Stimulated activated CD8-positive, alpha-beta memory T cell treated with anti-CD3 and anti-CD28 coated beads, Interleukin-15, amount 100 ng/mL, for 48 hours (primary cell): ENCODE measurements at places on chromosomes 11 and 22.
A peak's percentile ranks its signal among the peaks of the same experiment; 100 is the strongest.

GRCh38 chr11:126805870-126806269 lies 194.7 kb downstream of the KIRREL3 start:
- DNase-seq, result no peak

DNA sequence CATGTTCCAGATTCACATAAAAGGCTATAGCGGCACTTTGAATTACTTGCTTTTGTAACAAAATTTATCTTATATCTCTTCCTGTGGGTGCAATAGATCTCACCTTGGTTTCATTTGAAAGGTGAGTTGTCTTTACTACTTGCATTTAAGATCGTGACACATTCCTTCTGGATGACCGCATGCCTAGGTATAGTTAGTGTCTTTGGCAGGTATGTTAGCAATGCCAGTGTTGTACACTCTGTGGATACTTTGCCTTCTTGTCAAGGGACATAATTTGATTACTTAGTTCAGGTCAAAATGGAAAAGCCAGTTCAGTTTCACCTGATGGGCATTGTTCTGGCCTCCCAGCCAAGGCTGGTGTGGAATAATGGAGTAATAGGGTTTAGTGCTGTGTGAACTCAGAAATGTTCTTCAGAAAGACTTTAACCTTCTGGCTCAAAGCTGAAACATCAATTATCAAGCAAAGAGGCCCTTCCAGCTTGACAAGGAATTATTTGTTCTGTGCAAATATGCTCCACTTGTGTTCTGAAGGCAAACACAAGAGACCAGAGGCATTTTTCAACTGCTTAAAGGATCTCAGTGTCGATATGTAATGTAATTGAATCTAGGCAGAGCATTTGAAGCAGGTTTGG lies 64.6 kb downstream of the AMOTL1 start:
- no peak for DNase-seq

- no peak for DNase-seq
Observed at GRCh38 chr22:36352803-36353507, 34.8 kb downstream of the MYH9 start.

DNA sequence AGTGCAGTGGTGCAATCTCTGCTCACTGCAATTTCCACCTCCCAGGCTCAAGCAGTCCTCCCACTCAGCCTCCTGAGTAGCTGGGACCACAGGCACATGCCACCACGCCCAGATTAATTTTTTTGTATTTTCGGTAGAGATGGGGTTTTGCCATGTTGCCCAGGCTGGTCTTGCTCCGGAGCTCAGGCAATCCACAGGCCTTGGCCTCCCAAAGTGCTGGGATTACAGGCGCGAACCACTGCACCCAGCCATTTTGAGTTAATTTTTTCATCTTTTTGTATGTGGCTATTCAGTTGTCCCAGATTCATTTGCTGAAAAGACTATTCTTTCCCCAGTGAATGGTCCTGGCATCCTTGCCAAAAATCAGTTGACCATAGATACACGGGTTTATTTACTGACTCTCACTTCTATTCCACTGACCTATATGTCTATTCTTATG lies 63.6 kb downstream of the MAPK1 start:
- DNase-seq, result no peak

DNA sequence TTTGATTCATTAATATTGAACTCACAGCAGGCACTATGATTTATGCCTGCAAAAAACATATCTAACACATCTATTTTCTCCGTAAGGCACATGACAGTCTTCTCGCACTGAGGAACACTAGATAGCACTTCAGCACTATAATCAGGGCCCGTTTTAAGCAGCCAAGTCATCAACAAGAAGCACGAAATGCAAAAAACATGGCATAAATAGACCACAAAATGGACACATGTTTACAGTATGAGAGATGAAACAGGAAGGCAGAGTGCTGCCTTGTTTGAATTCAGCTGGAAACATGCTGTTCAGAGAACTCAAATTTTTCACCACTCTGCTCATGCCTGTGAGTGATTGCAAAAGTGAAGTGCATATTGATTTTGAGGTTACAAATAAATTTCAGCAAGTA lies 205.8 kb upstream of the PDGFD start:
- DNase-seq, result no peak

DNA sequence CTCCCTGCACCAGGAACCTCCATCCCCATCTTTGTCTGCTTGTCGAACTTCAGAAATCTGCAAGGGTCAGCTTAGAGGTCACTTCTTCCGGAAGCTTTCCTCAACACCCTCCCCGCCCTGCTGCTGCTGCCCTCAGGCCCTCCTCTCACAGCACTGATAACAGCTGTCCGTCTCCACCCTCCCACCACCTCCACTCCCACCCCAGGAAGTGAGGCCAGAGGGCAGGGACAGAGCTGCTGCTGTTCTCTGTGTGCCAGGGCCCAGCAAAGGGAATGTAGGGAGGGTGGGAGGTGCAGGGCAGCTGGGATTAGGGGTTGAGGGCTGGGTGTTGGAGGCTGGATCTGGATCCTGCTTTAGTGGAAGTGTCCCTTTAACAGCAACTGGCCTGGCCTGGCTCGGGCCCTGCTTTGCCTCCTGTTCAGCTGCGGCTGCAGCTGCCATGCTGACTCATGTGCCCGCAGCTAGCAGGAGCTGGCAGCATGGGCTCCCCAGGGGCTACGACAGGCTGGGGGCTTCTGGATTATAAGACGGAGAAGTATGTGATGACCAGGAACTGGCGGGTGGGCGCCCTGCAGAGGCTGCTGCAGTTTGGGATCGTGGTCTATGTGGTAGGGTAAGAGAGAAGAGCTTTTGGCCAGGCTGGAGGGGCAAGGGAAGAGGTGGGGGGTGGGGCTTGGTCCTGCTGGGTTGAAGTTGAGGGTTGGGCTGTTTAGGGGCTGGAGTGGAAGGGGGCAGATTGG lies at the start of gene P2RX6:
Gene P2RX6, plus strand, starts transcription at position 440 of the 740 bp plus-strand sequence. Its CDS starts 10 bp downstream, at position 450.
- DNase-seq, result no peak

DNA sequence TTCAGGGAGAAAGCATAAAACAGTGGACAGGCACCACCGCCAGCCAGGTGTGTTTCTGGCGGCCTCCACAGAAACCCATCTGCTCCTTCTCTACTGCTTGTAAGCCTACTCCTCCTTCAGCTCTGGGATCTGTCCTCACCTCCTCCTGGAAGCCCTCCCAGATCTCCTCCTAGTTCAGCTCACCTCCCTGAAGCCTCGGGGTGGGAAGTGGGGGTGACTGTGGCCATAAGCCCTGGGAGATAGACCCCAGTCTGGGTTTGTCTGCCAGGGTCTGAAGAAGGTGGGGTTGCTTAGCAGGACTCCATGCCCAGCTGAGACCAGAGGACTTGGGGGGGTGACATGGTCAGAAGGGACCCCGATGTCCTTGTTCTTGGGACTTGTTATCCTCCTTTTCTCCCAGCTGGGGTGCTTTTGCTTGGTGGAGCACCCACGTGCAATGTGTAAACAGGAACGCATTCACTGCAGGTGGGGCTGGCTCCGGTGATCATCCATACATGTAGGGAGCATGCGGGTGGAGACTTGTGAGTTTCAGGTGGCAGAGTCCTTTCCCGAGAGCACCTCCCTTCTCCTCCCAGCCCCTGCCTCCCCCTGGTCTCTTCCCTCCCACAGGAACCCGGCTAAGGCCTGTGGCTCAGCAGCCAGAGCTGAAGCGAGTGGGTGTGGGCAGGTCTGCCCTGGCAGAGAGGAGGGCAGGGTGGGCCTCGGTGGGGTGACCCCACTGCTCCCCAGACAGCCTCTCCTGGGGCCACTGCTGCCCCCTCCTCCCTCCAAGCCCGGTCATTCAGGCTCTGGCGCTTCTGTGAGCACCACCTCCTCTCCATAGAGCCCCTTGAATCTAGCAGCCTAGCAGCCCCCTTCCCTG lies 25.9 kb downstream of the MRGPRG start:
- no peak for DNase-seq

DNA sequence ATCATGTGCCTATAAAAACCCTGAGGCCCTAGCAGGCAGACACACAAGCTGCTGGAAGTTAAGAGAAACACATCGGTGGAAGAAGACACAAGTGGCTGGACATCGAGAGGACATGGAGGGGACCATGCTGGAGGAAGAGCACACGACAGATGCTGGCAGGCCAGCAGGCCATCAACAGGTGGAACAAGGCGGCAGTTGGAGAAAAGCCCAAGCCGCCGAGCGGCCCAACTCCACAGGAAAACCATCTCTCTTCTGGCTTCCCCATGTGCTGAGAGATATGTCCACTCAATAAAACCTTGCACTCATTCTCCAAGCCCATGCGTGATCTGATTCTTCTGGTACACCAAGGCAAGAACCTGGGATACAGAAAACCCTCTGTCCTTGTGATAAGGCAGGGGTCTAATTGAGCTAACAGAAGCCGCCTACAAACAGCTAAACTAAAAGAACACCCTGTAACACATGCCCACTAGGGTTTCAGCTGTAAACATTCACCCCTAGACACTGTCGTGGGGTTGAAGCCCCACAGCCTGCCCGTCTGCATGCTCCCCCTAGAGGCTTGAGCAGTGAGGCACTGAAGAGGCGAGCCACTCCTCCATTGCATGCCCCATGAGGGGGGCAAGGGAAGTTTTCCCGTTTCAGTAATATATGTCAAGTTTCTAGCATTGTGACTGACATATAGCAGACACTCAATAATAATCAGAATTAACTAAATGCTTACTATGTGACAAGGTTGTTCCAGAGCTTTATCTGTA lies 39.0 kb upstream of the MMP20 start:
- peak; percentile 9 for DNase-seq

- no peak for DNase-seq
Observed at GRCh38 chr11:113177671-113178070, 136.7 kb upstream of the TTC12 start.

DNA sequence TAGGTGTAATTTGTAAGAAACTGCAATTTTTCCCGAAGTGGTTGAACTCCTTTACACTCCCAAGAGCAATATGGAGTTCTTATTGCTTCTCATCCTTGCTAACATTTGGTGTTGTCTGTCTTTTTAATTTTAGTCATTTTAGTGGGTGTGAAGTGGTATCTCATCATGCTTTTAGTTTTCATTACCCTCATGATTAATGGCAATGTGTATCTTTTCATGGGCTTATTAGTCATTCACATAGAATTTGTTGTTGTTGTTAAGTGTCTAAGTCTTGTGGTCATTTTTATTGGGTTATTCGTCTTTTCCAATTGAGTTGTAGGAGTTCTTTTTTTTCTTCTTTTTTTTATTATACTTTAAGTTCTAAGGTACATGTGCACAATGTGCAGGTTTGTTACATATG lies 238.3 kb upstream of the SESN3 start:
- DNase-seq, result no peak

DNA sequence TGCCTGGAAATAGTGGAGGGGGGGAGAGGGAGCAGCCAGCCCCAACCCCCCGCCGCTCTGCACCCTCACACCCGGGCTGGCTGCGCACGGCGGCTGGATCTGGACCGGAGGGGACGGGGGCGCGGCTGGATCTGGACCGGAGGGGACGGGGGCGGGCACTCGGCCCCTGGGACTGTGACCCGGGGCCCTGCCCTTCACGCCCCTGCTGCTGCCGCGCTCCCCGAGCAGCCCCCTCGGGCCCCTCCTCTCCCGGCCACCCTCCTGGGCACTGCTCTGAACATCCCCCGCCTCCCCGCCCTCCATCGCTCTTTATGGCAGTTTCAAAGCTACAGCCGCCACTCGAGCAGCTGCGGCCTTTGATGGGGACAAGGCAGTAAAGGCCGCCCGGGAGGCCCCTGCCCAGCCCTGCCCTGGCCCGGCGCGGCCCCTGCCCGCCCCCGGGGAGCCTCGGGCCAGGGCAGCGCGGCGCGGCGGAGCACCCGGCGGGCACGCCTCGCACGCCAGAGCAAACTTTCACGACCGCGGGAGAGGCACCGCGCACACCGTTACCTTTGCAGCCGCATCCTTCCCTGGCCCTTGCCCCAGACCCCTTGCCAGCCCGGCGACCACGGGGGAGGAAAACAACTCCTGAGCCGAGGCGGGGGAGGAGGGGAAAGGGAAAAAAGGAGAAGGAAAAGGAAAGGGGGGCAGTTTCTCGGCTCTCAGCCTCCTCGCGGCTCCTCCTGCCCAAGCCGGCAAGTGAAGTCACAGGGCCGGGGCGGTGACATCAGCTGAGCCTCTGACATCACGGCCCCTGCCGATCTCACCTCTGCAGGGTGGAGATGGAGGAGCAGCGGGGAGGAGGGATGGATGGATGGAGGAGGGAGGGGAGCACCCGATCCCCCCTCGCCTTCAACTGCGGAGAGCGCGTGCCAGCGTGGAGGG lies 13.1 kb upstream of the TCF20 start:
- DNase-seq, result no peak

DNA sequence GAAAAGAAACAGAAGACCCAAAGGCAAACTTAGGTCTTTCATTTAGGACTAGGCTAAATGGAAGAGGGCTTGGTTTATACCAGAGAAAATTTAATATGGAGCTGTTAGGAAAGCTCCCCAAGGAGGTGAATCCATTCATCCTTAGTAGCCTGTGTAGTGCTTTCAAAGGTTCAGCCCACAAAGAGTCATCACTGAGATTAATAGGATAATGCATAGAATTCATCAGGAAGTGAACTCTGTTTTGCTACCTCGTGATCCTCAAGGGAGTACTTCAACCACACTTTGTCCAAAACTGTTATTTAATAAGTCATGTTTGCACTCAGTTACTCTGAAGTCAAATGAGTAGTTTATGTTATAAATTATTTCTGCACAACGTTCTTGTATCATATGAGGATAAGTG lies 43.3 kb upstream of the MMP7 start:
- DNase-seq, result no peak

GRCh38 chr11:83175815-83176214 lies 17.7 kb upstream of the ANKRD42 start:
- no peak for DNase-seq

GRCh38 chr22:41485033-41485432 lies 16.1 kb downstream of the ACO2 start:
- no peak for DNase-seq

DNA sequence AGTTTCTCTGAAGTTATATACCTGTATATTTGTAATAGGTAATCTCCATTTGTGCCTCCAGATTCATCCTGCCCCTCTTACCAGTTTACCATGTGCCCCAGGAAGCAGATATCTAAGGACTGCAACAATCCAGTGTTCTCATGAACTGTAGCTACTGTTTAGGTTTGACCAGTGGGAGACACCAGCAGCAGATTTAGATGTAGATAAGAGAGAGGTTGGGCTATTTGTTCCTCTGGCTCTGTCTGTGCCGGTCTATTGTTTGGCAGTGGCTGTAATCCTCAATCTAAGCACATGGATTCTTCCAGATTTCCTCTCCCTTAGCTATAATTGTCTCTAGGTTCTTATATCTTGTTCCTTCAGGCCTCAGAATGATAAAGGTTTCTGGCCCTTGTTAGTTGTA lies 88.4 kb downstream of the ANO3 start:
- no peak for DNase-seq

DNA sequence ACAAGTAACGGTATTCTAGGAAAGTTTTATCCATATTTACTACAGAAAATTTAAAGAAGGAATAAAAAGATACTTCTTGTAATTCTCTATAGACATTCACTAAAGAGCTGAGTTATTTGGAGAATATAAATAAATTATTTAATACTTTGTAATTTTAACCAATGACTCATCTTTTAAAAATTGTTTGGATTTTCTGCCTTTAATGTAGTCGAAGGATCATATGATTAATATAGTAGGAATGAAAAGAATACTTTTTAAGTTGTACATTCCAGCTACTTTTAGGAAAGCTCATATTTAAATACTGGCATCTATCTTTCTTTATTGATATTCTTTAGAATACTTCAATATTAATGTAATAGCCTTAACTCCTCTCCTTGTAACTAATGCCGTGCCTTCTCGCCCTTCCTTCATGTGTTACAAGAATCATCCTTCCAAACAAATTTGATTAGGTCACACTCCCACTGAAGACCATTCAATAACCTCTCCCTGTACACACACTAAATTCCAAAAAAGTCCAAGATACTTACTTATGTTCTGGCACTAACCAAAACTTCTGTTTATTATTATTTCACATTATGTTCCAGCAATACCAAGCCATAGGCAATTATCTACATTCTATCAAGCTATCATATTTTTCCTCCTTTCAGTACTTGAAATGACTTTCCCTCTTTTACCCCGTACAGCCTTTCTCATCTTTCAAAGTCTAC lies 501.9 kb downstream of the CNTN5 start:
- no peak for DNase-seq
